ENCODE measurements at places on chromosomes 11 and 22. TPM values are rescaled to one million over a fixed set of nuclear protein-coding genes. Genes with fewer than 3 reads are reported as not detected.

DNA sequence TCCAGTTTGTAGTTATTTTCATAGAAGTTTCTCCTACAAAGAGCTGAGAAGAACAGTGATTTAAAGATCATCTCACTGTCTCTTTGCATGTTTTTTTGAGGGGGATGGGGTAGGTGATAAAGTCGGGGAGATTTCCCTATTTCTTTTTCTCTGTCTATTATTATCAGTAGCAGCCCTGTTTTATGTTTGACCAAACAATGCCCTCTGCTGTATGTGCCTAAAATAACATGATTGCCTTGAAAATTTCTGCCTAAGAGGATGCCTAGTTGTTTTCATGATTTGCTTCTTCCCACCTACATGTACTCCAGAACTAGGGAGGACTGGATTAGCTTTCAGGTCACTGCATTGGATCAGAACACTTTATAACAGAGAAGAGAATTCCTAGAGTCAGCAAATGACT is 1330.2 kb downstream of the LRRC4C start:
- DNase-seq: no peak

Gene ZNF280B
- total RNA-seq: 1.8 TPM

DNA sequence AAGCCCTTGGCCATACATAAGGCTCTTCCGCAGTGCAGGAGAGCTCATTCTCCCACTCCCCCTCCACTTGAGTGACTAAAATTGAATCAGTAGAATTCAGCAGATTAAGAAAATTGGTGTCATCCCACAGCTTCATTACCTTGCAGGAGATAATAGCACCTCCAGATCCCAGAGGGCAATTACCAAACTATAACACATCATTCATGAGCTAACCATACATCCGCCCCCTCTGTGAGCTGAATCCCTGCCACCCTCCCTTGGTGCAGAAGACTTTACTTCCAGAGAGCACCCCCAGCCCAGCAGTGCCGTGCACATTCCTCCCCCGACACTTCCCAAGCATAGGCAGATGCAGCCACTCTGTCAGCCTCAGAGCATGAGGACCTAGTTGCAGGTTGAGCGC is 496.5 kb upstream of the B3GAT1 start:
- DNase-seq: no peak

DNA sequence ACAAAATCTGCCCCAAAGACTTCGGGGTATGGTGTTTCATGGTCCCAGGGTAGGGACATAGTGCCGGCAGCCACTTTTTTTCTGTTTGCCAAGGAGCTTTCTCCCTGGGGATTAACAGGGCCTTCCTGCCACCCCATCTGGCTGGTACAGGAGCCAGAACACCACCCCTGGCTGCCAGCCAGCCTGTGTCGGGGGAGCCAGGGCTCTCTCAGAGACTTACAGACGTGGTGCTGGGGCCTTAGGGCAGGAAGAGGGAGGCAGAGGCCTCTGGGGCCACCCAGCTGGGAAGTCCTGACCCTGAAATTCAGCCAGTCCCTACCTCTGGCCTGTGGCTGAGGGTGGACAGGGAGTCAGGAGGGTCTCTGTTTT is 52.4 kb upstream of the CDON start:
- no peak for DNase-seq

- DNase-seq: no peak
Observed at GRCh38 chr11:96001037-96001436, 77.1 kb upstream of the MTMR2 start.

Gene CHRNA10
- 0.91 TPM for total RNA-seq

DNA sequence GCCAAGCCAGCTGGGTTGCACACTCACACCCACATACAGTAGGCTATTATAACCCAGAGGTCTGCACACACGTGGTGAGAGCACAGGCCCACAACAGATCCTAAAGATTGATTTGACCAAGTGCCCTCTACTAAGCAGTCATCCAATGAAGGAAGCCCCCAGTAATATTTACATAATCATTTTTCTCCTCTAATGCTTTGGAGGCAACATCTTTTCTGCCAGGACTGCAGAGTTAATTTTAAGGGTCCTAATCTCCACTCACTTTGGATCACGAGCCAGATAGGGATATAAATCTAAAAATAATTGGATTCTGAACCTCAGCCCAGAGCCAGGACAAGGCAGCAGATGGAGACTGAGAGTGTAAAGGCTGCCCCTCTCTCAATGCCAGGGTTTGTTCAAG is 49.1 kb upstream of the MTNR1B start:
- no peak for DNase-seq

Gene EXPH5
- 0.44 TPM for total RNA-seq

GRCh38 chr11:11450744-11451362 is 97.8 kb upstream of the CSNK2A3 start:
- DNase-seq: no peak

Gene CEND1
- 58.7 TPM for total RNA-seq

Gene CBL
- total RNA-seq: 40.5 TPM

Gene KDM4F
- total RNA-seq: 0.39 TPM

Gene DEPDC7
- 28.7 TPM for total RNA-seq

GRCh38 chr11:8658321-8659057 is 24.0 kb downstream of the TRIM66 start:
- DNase-seq: peak; percentile 53

GRCh38 chr11:66315921-66316811 is 678 bp downstream of the CD248 start:
- no peak for DNase-seq

Gene SCN2B
- 0.39 TPM for total RNA-seq

GRCh38 chr11:104075091-104075490 is 38.7 kb downstream of the DDI1 start:
- no peak for DNase-seq

DNA sequence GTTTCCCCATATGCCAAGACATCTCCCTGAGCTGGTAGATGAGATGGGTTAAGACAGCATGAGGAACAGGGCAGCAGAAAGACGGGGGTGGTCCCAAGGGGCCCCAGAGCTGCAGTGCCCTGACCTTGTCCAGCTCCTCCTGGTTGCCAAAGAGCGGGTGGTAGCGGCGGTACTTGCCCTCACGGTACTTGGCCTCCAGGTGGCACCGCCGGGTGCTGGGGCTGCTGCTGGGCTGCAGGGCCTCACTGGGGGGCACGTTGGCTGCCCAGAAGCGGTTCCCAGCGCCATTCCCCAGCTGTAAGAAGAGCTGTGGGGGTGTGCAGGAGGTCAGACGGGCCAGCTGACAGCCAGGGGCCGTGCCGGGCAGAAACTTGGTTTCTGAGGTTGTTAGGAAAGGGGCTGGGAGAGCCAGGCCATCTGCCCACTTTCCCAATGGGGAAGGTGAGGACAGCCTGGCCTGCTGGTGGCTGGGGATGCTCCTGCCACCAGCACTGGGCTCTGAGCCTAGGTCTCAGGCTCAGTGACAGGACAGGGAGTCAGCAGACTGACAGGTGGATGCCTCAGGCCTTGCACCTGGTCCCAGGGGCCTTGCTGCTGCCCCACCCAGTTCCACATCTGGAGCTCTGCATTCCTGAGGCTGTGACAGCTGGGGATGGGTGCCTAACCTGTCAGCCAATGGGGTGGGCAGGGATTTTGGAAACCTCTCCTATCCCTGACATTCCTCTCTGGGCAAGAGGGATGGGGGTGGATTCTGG is 30.0 kb upstream of the PDE2A start:
- no peak for DNase-seq

Gene TRIM29
- not detected for total RNA-seq

Gene ENTHD1
- total RNA-seq: not detected

DNA sequence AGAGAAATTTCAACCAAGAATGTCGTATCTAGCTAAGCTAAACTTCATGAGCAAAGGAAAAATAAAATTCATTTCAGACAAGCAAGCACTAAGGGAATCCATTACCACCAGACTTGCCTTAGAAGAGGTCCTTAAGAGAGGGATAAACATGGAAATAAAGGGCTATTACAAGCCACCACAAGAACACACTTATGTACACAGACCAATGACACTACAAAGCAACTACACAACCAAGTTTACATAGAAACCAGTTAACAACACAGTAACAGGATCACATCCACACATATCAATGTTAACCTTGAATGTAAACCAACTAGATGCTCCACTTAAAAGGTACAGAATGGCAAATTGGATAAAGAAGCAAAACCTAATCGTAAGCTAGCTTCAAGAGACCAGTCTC is 38.0 kb downstream of the TMEM123 start:
- DNase-seq: no peak

Gene OVOL1
- not detected for total RNA-seq

Gene PDE2A
- total RNA-seq: 16.9 TPM

DNA sequence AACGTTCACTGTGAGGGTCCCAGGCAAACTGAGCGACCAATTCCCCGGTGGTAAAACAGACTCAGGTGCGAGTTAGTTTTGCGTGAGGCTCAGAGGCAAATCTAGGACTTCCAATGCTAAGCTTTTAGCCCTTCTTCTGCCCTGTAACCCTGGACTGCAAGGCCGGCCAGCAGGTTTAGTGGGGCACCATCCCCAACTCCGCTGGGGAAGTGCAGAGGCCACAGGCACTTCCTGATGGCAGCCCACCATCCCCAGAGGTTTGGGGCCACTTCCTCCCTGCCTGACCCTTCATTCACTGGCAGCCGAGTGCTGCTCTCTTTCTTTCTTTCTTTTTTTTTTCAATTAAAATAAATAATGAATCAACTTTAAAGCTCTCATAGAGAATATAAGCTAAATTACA is 124.6 kb upstream of the B3GAT1 start:
- DNase-seq: peak; percentile 4

DNA sequence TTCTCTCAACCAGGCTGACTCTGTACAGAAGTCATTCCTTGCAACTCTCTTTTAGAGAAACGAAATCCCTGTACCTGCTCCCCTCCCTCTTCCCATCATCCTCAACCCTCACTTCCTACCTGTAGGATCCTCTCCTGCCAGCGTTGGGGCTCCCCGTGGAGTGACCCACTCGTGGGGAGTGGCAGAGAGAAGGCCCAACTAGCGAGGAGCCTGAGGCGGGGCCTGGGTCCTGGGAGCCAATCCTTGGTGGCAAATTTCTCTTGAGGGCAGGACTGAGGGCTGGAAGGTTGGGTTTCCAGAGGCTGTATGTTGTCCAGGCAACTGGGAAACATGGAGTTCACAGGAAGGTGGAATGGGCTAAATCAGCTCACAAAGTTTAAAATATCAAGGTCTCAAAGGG is 10.4 kb downstream of the NHERF4 start:
- no peak for DNase-seq
